ENCODE measurements at places on chromosomes 7 and 10.

DNA sequence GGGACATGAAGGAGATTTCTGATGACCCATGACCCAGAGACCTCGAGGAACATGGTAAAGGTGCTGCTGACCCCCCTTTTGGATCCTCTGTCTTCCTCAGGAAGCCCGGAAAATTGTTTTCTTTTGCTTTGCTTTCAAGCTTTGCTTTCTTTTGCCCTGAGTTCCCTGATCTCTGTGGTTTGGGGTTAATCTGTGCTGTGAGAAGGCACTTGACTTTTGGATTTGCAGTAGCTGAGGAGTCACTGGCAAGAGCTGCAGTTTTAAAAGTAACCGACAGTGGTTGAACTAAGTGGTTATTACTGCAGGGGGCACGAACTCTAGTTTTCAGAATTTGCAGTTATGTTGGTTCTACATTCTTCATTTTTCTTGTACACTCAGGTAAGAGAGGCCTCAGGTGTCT lies 53.0 kb downstream of the PDZD8 start:
- no peak for DNase-seq

GRCh38 chr10:7846591-7846990 lies 28.3 kb downstream of the TAF3 start:
- no peak for DNase-seq

- DNase-seq, result no peak
These were observed 2.1 kb downstream of the GRM3 start for GRCh38 chr7:86645676-86646276.

DNA sequence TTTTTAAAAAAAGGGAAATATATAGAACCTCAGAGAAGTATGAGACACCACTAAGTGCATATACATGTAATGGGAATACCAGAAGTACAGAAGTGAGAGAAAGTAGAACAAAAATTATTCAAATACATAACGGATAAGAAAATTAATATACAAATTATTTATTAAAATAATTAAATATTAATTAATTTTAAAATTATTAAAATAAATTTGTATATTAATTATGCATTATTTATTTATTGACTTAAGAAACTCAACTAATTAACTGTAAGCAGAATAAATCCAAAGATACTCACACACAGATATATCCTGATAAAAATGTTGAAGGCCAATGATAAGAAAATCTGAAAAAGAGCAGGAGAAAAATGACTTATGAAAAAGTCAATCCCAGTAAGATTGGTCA lies 1333.5 kb upstream of the CELF2 start:
- no peak for DNase-seq

- no peak for DNase-seq
These were observed 2.8 kb downstream of the LGI1 start for GRCh38 chr10:93760490-93760889.

- DNase-seq, result no peak
These were observed 25.6 kb downstream of the SLC25A16 start for GRCh38 chr10:68501691-68502090.

- no peak for DNase-seq
These were observed 83.0 kb downstream of the COL13A1 start for GRCh38 chr10:69884686-69885085.

DNA sequence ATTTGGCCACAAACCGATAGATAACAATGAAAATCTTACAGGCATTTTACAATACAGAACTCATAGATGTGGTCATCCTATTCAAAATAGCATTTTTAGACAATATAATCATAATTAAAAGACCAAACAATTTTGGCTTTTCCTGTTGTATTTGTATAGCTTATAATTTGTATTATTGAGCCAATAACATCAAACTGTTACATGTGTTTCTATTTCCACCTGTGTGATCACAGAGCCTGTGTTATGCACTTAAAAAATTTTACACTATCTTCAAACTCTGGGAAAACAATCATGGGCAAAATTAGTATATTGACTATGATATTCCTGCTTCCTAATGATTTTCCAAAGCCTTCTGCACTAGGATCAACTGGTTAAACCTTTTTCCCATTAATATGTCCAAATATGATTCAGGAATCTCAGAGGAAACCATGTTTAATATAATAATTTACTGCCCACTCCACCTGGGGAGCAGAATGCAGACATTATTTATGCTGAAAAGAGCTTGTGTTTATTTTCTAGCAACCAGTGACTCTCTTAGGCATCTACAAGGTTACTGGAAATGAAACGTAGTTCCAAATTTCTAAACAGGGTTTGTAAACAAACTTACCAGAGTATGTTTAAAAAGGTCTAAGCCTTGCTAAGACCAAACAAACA lies 1.7 kb downstream of the RHOBTB1 start:
- DNase-seq, result no peak

- no peak for DNase-seq
These were observed 162.5 kb upstream of the TRIM24 start for GRCh38 chr7:138297526-138297925.

- DNase-seq, result no peak
These were observed 25.8 kb downstream of the BTRC start for GRCh38 chr10:101379663-101380352.

- DNase-seq, result no peak
These were observed 29.0 kb downstream of the AGAP3 start for GRCh38 chr7:151115121-151115835.

DNA sequence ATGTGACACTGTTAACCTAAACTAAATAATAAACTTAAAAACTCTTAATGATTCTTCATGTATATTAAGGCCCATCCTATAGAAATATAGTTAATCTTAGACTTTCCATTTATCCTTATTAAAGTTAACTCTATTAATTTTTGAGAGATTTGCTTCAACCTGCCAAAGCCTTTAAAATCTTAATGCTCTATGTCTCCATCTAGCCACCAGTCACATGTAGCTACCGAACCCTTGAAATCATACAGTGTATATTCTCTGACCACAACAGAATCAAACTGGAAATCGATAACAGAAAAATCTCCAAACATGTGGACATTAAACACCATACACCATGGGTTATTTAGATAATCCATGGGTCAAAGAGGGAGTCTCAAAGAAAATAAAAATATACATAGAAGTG lies 51.9 kb downstream of the ASZ1 start:
- DNase-seq, result no peak
